ENCODE measurements at places on chromosomes 6 and 20.

GRCh38 chr6:101806241-101806640 is 412.7 kb downstream of the GRIK2 start:
- DNase-seq, result no peak

DNA sequence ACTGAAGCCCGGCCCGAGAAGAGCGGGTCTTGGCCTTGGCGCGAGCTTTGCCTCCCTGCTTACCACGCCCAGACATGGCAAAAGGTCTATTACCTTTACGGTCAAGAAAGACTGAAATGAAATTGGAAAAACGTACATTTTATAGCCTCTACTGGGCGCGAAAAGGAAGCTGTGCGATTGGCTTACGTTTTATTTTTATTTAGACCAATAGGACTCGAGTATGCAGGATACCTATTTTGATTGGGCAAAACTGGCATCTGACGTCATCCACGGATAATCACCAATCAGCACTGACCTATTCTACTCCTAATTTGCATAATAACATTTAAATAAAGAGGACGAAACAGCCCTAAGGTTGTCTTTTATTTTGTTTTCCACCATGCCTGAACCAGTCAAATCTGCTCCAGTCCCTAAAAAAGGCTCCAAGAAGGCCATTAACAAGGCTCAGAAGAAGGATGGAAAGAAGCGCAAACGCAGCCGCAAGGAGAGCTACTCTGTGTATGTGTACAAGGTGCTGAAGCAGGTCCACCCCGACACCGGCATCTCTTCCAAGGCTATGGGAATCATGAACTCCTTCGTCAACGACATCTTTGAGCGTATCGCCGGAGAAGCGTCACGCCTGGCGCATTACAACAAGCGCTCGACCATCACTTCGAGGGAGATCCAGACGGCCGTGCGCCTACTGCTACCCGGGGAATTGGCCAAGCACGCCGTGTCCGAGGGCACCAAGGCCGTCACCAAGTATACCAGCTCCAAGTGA is 97.4 kb downstream of the OR2B2 start:
- DNase-seq, result peak; percentile 87

DNA sequence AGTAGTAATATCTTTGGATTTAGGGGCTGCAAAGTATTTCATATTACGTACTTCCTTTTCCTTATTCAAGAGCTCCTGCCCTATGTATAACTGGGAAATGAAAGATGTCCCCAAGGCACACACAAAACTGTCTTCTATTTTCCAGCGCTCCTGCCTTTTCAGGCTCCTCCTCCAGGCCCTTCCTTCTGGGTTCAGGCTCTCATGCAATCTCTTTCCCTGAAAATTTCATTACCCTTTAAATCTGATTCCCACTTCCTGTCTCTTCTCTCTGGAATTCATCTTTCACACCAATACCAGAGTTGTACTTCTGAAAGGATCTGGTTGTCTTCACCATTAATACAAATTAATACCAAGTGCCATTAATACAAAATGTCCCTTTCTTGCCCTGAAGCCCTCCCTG is 181.6 kb downstream of the UTRN start:
- no peak for DNase-seq

DNA sequence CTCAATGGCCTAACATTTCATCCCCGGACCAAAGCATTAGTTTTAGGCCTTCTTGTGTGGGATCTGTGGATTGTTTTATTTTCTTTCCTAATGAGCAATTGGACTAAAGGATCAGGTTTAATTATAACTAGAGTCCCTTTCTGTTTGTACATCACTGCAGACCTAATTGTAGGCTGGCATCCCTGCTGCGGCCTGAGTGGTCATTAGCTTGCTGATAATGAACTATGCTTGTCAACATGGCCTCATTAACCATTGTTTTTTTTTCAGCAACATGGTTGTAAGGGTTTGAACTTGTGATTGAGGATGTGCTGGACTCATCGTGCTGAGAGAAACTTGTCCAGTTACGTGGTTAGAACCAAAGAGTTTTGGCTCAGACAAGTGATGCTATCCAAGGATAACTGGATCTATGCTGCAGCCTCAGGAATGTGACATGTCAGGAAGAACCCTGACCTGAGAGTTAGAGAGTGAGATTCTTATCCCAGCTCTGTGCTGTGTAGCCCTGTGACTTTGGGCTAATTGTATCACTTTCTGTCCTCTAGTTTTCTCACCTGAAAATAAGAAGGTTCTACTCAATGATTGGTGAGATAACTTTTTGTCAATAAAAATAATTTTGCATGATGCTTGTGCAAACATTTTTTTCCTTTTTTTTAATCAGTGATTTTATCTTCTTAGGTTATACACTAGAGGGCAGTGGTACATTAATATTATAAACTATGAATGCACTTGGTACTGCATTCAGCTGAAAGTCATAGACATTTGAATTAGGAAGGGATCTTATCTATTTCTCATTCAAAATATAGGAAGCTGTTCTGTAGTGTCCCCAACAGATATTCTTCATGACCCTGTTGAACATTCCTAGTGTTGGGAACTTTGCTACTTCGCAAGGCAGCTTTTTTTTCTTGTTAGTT is 140.9 kb downstream of the RNF144B start:
- DNase-seq, result no peak

- no peak for DNase-seq
Observed at GRCh38 chr6:44431118-44431725, 43.7 kb downstream of the CDC5L start.

- DNase-seq, result no peak
Observed at GRCh38 chr6:4480788-4481735, 295.1 kb upstream of the CDYL start.

DNA sequence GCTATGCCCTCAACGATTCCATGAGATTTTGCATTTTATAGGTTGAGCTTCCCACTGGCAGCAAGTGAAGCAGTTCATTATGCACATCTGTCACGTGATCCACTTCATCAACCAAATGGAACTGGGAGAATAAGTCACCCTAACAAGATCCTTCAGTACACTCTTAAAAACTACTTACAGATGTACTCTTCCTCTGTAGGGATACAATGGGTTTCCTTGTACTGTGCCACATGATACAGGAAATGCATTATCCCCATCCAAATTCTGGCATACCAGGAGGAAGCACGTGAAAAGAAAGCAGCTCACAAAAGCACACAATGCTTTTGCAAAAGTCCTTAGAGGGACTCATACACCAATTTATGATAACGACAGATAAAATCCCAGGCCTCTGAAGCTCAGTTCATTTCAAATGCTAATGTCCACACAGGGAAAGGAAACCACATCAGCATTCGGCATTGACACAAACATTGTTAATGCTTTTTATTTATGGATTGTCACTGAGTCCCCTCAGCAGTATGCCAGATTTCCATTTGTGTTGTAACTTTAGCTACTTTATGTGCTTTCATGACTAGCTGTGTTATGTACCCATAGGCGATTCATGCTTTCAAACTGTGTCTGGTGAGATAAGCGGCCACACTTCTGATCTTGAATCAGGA is 58.1 kb upstream of the REV3L start:
- DNase-seq, result no peak

GRCh38 chr6:54431466-54431865 is 123.2 kb downstream of the TINAG start:
- DNase-seq, result no peak

- DNase-seq, result no peak
Observed at GRCh38 chr20:38806855-38807655, 1.6 kb downstream of the PPP1R16B start.

GRCh38 chr20:41306061-41306727 is 11.3 kb downstream of the ZHX3 start:
- no peak for DNase-seq

DNA sequence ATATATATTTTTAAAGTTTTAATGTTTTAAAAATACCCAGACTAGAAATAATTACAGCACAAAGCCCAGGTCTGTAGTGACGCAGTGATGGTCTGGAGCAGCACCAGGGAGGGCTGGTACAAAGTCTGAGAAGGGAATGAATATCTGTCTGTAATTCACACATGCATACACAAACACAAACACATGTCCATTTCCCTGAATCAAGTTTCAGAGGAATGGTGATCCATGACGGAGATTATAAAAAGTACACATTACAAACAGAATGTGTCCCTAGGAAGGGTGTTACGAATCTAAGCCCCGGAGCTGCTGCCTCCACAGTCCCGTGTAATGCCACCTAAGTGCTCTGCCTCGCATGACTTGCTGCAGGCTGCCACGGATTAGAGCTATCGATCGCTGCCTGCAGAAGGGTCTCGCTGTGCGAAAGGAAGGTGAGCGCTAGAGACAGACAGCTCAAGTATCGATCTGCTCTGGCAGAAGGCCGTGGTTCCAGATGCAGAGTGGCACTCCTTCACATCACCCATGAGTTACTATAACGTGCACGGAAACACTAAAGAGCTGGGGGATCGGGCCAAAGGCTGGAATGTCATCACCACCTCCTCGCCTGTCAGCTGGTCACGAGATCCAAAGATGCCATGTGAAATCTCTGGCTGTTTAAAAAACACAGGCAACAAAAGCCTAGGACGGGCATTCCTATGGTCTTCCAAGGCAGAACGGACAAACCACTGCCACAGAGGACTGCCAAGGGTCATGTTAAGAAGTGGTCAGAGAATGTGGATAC is 87.1 kb downstream of the INSM1 start:
- no peak for DNase-seq

GRCh38 chr6:99297415-99297814 is 52.1 kb downstream of the FAXC start:
- DNase-seq, result no peak

DNA sequence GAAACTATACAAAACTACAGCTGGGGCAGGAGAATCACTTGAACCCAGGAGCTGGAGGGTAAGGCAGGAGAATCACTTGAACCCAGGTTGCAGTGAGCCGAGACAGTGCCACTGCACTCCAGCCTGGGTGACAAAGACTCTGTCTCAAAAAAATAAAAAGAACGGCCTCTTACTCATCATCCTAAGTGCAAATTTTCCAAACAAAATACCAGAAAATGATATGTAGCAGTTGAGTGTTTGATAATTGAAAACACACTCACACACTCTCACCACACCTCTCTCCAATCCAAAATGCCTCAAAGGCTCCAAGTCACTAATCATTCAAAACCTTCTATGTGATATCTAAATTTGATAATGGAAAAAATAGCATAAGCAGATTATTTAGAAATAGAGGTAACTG is 198.6 kb upstream of the SHLD1 start:
- no peak for DNase-seq

DNA sequence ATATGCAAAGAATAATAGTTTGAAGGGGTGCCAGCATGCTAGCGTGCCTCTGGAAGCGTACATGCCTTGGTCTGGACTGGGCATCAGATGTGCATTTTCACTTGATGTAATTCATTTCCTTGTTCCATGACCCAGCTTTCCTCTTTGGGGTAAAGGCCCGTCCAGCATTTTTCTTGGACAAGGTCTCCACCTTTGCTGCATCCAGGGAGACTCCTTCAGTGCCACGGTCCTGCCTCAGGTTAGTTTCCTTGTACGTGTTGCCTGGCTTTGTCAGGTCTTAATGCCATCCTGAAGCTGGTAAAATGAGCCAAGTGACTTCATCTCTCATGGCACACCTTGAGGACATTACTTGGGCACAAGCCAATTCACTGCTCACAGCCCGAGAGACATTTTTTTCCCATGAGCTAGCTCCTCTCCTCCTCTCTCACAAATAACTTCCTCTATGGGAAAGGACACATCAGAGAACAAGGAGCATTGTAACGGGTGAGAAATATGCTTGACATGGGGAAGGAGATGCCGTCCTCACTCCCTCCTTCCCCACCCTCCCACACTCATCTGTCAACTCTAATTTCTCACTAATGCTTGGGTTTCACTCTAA is 23.9 kb downstream of the EDN1 start:
- DNase-seq, result no peak

DNA sequence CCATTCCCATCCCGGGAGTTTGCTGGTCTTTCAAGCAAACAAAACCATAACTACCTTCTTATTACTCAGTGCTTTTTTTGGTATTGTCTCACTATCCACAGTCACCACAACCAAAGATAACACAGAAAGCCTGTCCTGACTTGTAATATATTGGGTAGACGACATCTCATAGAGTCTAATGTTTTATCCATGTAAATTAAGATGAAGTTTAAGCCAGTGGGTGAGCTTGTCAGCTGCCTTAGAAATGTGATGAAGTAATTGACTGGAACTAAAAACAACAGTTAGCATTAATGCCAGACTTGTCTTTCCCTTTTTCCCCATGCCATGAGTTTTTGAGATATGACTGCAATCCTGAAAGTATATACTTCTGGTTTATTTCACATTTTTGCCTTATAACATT is 282.7 kb upstream of the PRDM1 start:
- peak; percentile 66 for DNase-seq

- DNase-seq, result no peak
Observed at GRCh38 chr6:159234102-159234553, 64.9 kb downstream of the FNDC1 start.

DNA sequence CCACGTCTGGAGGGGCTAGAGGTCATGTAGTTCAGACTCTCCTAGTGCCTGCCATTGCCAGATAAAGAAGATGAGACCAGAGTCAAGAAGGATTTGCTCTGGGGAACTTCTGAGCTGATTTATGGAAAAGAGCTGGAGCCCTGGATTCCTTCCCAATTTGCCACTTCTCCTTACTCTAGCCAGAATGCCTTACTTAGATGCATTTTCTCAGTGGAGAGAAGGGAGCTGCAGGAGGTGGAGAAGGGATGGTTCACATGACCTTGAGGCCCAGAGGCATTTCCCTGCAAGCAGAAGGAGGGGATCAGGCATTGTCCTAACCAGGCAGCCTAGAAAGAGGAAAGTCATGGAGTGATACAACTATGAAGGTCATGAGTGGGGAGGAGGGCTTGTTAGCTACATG is 122.2 kb downstream of the UNC5CL start:
- no peak for DNase-seq

DNA sequence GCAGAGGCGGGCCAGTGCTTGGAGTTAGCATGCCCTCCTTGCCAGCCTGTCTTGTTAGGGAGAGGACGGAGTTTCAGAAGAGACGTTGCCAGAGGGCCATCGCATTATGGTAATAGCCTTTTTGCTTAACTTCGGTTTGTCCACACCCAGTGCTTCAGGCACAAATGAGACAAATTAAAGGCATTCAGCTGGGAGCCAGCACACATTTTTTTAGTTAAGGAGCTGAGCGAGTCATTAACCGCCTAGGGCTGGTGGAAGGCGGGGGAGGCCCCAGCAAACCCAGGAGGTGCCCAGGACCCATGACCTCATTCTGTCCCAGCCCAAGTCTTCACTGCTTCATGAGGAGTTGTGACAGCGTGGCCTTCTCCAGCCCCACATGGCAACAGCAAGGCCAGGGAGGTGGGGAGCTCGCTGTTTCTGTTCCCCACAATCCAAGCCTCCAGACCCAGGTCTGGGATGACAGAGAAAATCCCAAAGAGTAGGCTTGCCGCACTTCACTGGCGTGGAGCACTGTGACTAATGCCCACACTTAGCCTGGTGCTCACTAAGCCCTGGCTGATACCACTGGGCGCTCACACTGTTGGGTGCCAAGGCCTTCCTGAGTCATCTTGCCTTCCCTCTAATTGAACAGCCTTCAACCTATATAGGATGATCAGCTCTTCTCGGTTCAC is 237.1 kb downstream of the ANKRD60 start:
- DNase-seq, result peak; percentile 80

DNA sequence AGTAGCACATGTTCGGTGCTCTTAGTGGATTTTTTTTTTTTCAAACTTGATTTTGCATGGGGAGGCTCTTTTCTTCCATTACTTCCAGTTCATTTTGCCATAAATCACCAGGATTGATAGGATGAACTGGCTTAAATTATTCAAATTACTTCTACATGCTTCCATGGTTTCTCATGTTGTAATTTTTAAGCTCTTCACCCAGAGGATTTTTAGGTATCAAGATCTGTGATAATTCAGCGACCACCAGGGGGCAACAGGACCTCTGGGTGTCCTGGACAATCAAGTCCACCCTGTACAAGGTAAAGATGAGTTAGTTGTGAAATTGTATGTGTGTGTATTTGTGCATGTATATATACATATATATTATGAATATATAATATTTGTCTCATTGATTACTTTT is 4.2 kb upstream of the EPHA7 start:
- DNase-seq, result no peak
